ENCODE measurements at places on chromosomes 1 and 21. TPM values are rescaled to one million over a fixed set of nuclear protein-coding genes. Genes with fewer than 3 reads are reported as not detected.

Gene OLFML2B
- total RNA-seq = 0.51 TPM

Gene ARL8A
- total RNA-seq = 75.6 TPM

Gene PIK3CD
- total RNA-seq = 7.3 TPM

Gene FAM229A
- 11.6 TPM for total RNA-seq

Gene KCNJ9
- not detected for total RNA-seq

Gene TSSK3
- 1.1 TPM for total RNA-seq

Gene TFF2
- total RNA-seq = not detected

Gene RSRP1
- 99.4 TPM for total RNA-seq

Gene SYT14
- 0.18 TPM for total RNA-seq

Gene MIXL1
- total RNA-seq = 1.2 TPM

Gene TMPRSS15
- total RNA-seq = not detected

Gene KCNA2
- total RNA-seq = not detected

Gene OPRD1
- not detected for total RNA-seq

Gene LAD1
- total RNA-seq = not detected

Gene TTLL10
- total RNA-seq = not detected

Gene AQP10
- total RNA-seq = not detected

Gene NUF2
- total RNA-seq = 38.6 TPM

Gene NBPF4
- total RNA-seq = not detected

Gene LRRC38
- not detected for total RNA-seq

Gene KAZN
- total RNA-seq = 2.9 TPM

Gene OR14K1
- total RNA-seq = not detected
